ENCODE measurements at places on chromosomes 11 and 22.

DNA sequence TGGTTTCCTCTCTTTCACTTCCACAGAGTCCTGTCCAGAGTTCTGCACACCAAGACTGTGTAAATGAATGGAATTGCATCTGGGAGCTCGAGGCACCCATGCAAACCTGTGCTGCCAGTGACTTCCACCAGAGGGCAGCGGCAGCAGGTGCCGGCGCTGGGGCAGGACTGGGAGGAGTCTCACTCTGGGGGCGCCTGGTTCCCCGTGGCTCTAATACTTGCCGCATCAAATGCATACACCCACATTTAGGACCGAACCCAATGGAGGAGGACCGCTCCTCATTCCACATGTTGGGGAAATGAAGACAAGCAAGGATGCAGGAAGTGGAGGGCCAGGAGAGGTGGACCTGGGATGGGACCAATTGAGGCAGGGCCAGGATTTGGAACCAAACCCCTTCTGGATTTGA lies 1.1 kb upstream of the CD6 start:
- DNase-seq, result peak; percentile 91

GRCh38 chr11:125256541-125257189 lies 92.1 kb downstream of the PKNOX2 start:
- no peak for DNase-seq

DNA sequence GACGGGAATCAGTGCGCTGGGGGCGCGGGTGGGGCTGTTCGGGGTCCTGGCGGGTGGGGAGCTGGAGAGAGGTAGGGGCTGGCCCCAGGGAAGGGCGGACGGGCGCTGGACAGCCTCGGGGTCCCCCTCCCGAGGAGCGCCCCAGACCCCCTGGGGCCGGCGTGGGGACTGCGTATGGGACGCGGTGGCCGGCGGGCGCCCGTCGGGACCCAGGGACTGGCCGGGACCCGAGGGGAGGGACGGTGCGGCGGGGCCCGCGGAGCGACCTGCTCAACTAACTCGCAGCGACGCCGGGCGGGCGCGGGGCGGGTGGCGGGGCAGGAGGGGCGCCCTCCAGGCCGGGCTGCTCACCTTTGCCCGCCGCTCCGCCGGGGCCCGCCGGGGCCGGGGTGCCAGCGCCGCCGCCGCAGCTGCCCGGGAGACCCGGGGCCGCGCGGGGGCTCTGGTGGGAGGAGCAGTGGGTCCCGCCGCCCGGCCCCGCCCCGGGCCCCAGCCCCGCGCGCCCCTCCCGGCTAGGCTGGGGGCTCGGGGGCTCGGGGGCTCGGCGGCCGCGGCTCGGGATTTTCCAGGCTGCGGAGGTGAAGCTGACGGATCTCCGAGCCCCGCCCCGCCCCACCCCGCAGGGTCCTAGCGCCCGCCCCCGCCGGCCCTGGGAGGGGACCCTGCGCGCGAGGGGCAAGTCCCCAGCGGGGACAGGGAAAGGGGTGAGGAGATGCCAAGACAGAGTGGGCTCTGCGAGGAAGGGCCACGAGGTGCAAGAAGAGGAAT lies 12.3 kb downstream of the STARD10 start:
- DNase-seq, result peak; percentile 69

DNA sequence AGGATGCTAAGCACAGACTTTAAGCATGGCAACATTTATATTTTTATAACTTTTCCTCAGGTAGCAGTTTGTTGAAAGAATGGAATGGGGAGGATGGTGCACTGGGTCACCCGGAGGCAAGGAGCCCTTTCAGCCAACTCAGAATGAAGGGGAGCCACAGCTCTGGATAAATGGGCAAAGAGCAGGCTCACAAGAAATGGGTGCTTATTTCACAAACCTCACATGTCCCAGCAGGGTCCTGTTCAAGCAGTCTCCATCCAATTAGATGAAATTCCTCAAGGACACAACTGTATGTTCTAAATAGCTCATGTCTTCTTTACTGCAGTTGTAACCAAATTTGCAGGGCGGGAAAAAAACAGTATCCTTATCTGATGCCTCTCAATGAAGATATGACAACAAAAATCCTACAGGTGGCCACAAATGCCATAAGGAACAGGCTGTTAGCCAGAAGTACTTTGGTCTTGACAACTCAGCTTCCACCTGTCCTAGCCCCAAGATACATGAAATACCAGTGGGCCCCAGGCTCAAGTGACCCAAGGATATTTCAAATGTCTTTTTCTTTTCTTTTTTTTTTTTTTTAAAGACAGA lies 48.2 kb downstream of the MAPK1 start:
- DNase-seq, result no peak

DNA sequence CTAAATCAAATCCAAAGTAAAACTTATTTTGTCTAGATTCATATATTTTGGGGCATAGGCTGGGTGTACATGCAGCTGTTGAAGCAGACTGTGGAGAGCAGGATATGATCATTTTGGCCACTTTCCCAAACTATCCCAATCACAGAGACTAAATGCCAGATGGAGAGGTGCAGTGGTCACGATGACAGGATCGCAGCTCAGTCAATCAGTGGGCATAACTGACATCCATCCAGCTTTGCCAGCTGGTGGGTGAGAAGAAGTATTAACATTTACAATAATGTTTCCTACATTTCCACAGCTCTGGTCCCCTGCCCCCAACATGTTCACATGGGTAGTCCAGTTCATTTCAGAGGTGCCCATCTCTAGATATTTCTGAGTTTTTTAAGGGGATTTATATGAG lies 255.5 kb upstream of the SESN3 start:
- DNase-seq, result no peak

DNA sequence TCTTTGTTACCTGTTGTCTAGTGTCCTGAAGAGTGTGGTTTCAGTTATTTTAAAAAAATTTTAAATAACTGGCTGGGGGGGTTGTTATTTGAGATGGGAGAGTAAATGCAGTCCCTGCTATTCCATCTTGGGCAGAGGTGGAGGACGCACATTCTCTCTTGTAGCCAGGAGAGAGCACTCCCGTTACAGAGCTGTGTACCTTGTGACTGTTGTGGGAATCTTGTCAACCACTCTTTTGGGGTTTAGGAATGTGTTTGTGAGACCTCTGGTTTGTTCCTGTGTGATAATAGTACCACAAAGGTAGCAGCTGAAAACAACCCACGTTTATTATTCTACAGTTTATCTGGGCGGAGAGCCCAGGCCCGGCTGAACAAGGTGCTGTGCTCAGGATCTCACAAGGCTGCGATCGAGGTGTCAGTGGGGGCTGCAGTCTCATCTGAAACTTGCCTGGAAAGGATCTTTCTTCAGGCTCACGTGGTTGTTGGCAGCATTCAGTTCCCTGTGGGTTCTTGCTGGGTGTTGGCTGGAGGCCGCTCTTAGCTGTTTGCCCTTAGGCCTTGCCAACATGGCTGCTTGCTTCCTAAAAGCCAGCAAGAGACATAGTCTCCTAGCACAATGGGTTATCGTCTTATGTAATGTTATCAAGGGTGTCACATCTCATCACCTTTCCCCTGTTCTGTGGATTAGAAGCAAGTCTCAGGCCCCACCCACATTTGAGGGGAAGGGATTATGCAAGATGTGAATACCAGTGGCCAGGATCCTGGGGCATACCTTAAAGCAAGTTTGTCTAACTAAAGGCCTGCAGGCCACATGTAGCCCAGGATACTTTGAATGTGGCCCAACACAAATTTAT lies 20.6 kb downstream of the IGHMBP2 start:
- DNase-seq, result no peak

DNA sequence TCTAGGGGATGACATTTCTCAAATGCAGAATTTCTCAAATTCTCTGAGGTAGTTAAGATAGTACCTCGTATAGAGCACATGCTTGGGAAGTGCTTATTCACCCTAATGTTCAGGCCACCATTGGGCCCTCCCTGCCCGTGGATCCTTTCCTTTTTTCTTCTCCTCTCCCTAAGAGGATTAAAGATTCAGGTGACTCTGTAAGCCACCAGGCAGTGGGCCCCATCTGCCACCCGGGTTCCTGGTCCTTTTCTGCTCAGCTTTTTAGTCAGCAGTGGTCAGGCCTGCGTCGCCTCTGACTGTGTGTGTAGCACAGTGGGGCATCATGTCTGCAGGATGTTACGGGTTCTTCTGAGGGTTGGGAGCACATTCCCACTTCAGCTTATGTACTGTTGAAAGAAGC lies 7.2 kb downstream of the CEP164 start:
- DNase-seq, result no peak

GRCh38 chr11:34810107-34810562 lies 106.0 kb downstream of the APIP start:
- DNase-seq, result no peak

- DNase-seq, result no peak
Observed at GRCh38 chr11:2180789-2181370, 9.3 kb upstream of the TH start.

- DNase-seq, result no peak
Observed at GRCh38 chr22:30908051-30908461, 60.5 kb downstream of the MORC2 start.

- DNase-seq, result no peak
Observed at GRCh38 chr11:127000981-127001380, 411 bp upstream of the KIRREL3 start.

GRCh38 chr22:43824724-43825420 lies 12.8 kb upstream of the EFCAB6 start:
- DNase-seq, result no peak

- no peak for DNase-seq
Observed at GRCh38 chr22:21445437-21446127, 21.6 kb upstream of the TMEM191C start.

DNA sequence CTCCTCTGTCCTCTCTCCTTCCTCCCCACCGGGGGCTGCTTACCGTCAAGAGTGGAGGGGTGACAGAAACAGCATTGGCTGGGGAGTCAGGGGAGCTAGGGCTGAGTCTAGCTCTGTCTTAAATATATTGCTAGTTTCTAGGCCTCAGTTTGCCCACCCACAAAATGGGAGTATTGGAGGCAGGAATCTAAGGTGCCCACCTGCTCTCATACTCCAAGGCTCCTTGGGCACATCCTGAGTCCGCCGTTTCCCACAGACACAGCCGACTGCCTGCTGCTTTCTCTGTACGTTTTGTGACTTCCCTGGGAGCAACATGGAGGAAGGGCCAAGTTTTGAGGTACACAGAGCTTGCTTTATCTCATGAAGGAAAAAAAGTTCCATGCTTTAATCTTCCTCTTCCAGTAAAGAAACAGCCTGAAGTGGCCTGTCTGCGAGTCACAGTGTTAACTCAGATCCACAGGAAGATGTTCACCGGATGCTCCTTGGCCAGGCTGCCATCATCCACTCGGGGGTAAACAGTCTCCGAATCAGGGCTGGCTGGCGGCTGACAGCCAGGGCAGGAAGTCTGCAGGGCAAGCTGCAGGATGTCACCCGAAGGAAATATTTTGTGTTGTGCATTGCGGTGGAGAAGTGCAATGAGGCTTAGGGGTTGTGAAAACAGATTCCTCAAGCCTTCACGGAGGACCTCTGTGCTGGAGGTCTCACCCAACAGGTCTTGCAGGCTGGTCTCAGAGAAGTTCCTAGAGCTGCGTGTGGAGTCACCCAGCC lies 11.0 kb upstream of the CERK start:
- DNase-seq, result peak; percentile 65

- DNase-seq, result no peak
Observed at GRCh38 chr11:119251114-119251513, 45.0 kb downstream of the CBL start.

GRCh38 chr11:59691156-59691555 lies 22.3 kb upstream of the PATL1 start:
- DNase-seq, result no peak

- no peak for DNase-seq
Observed at GRCh38 chr11:94766713-94767206, 1.4 kb upstream of the AMOTL1 start.

DNA sequence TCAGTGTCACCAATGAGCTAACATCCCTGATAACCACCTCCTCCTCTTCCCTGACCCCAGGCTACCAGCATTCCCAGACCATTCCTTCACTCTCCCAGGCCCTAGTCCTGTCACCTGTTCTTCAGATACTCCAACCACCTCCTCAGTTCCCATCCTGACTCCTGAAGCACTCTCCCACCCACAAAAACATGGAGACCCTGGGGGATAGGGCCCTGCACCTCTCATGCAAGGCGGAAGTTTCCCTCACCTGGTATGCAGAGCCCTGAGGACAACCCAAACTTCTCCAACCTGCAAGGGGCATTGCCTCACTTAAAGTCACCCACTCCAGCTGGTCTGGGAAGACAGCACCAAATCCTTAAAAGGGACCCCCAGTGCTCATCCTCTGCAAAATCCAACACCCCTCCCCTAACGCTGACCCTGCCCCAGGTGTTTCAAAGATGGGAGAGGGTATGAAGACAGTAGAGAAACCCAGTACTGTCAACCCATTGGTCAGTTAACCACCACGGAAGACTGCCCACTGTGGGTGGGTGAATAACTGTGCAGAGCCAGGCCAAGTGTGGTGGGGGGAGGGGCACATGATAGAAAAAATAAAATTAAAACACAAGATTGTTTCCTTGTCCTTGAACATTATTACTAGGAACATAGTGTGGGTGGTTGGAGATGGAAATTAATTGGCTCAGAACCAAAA lies 1.4 kb downstream of the TNKS1BP1 start:
- DNase-seq, result no peak

GRCh38 chr11:71917646-71918140 lies 10.7 kb downstream of the XNDC1N start:
- DNase-seq, result no peak

- DNase-seq, result no peak
Observed at GRCh38 chr11:120610111-120610510, 98.6 kb downstream of the GRIK4 start.

GRCh38 chr11:105719073-105719822 lies 109.4 kb downstream of the GRIA4 start:
- no peak for DNase-seq

DNA sequence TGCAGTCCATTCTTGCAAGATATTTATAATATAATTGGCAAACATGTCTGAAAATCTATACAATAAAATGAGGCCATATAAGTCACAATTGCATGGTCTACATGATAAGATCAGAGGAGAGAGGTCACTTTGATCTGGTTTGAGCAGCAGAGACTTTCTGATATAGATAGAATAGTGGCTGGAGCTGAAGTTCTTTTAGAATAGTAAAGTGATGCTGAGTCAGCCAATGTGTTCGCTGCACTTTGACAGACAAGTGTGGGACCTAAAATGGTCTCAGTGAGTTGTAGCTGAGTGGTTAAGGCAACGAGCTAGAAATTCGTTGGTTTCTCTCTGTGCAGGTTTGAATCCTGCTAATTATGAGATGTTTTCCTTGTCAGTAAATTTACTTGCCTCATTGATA lies 257.0 kb upstream of the C11orf87 start:
- DNase-seq, result no peak

- DNase-seq, result no peak
Observed at GRCh38 chr11:124829986-124830385, 29.8 kb upstream of the MSANTD2 start.

DNA sequence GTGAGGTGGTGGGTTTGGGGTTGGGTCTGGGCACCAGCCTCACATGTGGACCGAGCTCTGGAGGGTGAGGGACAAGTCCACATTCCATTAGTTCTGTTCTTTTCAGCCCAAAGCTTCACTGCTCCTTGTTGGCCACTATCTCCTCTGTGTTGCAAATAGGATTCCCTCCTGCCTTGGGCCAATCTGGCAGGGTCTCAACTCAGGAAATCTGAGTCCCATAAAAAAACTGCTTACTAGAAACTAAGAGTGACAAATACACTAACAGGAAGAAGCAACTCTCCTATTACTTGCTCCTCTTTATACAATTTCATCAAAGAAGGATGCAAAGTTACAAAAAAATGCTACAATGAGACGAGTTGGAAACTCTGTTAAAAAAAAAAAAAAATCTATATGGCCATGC lies 66.2 kb upstream of the CSNK1E start:
- DNase-seq, result no peak

Measured in activated CD4-positive, alpha-beta T cell treated with anti-CD3 and anti-CD28 coated beads for 36 hours (primary cell).